ENCODE measurements at places on chromosomes 3 and 15.
A peak's percentile ranks its signal among the peaks of the same experiment; 100 is the strongest.

DNA sequence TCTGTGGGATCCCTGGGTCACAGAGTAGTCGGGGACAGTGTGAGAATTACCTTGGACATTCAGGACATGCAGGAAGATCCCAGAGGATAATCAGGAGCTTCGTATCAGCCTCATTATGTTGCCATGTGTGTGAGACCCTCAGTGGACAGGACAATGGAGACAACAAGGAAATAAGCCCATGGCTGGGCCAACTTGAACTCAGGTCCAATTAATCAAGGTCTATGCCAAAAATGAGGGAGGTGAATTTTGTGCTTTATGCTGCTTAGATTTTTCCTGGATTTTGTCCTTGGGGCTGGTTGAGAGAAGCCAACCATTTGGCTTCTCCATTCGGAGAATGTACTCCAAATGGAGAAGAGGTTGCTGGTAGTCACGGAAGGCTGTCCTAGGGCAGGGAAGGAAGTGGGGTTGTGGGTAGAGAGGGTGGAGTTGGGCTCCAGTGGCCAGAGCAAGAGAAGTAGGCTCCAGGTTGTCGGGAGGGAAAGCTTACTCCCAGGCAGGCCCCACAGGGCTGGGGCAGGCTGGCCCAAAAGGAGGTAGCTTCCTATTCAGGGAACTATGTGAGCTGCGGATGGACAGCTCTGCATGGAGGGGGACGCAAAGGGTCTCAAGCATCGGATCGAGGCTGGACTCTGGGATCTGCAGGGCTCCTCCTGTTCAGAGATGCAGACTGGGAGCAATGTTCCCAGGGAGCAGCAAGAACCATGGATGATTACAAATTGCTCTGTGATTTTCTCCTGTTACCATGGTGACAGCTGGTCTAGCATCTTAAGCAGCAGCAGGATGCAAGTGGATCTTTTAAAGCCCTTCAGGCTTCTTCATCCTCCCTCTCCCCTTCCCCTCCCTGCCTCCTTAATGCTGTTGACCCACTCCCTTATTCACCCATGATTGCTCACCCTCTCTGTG is 91.1 kb downstream of the WNT7A start:
- DNase-seq: no peak

DNA sequence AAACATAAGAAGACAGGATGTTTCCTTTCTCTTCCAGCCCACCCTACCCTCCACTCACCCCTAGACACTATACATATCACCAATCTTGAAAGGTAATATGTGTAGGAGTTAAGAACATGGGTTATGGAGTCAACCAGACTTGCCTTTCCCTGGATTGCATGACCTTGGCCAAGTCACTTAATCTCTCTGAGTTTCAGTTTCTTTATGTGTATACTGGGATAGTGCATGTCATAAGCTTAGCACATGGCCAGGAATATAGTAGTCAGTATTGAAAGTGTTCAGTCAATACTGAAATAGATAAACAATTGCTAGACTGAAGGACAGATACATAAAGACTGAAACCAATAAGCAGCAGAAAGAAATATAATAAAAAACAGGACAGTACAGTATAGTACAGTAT is 283.2 kb upstream of the STT3B start:
- DNase-seq: no peak

- DNase-seq: no peak
These were observed 85.5 kb upstream of the ROBO2 start for GRCh38 chr3:76954412-76954811.

DNA sequence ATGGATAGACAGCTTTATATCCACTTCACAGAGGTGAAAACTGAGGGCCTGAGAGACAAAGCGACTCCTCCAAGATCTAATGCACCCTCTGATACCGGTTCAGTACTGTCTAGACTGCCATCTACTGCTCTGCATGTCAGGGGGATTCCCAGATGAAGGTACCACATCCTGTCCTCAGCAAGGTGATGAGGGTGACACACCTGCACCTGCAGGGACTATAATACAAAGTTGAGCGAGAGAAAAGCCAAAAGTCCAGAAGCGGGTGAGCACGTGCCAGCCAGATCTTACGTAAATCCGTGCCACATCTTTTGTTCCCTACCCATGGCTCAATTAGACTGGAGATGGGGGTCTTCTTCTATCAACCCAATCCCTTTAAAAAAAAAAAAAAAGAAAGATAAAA is 32.4 kb upstream of the HES1 start:
- no peak for DNase-seq

GRCh38 chr3:165784337-165784736 is 52.9 kb downstream of the BCHE start:
- no peak for DNase-seq

- DNase-seq: no peak
These were observed 479.4 kb upstream of the CBLB start for GRCh38 chr3:106348139-106348690.

GRCh38 chr15:60162251-60162967 is 158.3 kb downstream of the FOXB1 start:
- DNase-seq: no peak

DNA sequence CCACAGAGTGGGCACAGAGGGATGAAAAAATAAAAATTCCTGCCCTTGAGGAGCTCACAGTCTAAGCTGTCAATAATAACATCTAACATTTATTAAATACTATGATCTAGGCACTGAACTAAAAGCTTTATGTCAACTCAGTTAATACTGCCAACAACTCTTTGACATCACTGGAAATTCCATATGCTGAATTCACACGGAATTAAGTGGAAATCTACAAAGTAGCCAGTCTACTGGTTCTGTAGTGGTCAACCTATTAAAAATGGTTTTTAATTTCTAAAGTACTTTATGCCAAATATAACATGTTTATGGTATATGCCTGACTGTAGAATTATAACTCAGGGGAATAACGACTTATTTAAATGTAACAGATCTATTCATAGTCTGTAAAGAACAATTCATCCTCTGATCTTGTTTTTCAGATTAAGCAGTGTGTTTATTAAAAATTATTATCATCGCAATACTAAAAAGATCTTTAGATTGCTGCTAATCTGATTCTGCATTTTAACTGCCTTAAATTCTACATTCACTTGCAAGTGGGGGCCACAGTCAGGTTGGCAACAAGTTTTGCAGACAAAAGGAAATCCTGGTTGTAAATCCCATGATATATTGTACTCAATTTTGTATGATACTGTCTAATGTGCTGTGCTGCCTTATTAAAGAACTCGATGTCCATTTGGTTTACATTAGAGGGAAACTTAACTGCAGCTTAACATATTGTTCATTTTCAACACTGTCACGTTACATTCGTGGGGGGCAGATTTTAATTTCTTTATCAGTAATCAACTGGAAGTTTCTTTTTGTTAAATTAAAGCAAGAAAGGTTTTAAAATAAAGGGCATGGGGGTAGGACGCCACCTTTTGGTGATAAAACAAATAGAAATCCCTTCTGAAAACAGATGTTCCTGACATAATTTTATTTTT is 2.6 kb upstream of the FOXP1 start:
- DNase-seq: no peak

DNA sequence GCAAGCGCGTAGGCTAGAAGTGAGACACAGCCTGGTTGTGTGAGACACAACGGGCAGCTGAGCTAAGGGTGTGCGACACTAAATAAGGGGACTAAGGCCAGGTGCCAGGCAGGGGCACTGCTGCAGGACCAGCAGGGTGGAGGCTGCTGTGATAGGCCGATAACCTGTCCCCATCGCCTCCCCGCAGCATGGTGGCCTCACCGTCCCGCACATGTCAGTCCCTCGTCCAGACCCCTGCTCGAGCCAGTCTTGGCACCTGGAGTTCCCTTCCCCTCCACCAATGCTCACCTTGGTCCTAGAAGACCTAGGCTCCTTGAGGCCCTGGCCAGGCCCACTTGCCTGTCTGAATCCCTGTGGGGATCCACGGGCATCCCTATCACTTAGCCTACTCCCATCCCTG is 96.1 kb downstream of the HMG20A start:
- DNase-seq: no peak

DNA sequence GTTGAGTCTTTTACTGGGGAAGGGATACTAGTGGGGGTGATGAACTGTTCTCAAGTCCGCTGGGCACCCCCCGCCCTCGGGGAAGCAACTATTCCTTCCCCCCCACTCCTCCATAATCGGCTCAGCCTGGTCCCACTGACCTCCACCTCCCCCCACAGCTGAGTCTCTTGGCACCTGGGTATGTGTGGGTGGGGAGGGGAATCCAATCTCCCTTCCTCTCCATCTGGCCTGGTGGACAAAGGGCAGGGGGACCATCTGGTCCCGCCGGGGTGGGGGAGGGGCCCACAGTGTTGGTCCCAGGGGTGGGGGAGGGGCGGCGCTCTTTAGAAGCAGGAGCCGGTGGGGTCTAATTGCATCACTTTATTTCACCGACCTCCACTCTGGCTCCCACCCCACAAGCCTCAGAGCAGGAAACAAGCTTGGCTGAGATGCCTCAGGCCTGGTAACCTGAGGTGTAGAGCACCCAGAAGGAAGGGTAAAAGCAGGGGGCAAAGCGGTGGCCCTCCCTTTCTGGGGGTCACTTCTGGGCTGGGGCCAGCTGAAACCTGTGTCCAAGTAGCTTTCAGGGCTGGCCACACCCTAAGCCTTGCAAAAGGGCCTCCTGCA is 1.0 kb upstream of the PCBP4 start:
- no peak for DNase-seq

DNA sequence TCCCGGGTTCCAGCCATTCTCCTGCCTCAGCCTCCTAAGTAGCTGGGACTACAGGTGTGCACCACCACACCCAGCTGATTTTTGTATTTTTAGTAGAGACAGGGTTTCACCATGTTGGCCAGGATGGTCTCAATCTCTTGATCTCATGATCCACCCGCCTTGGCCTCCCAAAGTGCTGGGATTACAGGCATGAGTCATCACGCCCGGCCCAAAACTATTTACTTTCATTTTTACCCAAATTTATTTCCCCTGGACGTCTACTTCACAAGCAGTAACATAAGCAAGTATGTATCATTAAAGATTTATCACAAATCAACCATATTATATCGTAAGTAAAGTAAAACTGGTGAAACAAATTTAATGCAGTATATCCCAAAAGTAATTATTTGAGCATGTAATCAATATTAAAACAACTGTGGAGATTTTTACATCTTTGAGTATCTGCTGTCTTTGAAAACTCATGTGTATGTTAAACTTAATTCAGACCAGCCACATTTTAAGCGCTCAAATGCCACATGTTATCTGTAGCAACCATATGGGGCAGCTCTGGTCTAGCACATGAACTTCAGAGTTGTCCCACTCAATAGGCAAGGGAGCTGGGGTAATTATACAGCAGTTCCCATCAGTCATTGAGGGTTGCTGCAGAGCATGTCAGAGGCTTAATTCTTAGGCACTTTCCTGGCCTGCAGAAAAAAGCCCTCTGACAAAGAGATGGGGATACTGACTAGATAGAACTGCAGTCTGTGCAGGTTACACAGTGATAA is 185.7 kb upstream of the CTDSPL start:
- DNase-seq: no peak

DNA sequence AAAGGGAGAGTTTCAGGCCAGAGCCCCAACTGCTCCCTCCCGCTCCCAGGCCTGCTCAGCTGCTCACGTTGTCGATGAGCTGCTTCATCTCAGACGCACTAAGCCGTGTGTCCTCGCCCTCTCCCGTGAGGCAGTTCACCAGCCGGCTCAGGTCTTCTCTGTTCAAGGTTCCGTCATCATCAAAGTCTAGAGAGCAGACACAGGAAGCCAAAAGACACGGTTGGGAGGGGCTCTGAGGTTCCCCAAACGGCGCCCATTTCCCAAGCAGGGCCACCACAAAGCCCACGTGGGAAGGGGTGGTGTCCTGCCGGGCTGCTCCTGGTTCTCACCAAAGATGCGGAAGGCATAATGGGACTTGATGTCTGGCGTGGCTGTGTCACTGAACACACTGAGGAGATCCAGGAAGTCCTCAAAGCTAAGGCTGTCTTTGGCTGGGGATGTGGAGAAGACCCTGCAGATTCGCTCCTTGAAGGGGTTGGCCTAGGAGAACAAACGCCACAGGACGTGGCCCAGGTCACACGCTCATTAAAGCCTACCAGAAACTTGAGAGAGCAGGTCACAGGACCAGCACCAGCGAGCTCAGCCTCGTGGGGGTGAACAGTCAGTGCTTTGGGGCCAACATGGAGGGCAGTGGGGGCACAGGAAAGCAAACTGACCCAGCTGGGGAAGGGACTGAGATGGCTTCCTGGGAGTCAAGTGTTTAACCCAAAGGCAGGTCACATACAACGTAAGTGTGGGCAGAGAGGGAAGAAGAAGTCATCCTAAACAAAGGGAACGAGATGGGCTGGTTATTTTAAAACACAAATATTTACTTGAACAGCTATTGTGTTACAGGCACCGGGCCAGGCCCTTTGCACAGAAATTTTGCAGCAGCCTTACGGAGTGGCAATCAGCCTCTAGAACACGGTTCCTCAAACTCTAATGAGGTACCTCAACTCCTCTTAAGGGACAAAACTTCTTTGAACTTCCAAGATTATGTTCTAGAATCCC is 2.4 kb downstream of the CIB1 start:
- peak; percentile 20 for DNase-seq

DNA sequence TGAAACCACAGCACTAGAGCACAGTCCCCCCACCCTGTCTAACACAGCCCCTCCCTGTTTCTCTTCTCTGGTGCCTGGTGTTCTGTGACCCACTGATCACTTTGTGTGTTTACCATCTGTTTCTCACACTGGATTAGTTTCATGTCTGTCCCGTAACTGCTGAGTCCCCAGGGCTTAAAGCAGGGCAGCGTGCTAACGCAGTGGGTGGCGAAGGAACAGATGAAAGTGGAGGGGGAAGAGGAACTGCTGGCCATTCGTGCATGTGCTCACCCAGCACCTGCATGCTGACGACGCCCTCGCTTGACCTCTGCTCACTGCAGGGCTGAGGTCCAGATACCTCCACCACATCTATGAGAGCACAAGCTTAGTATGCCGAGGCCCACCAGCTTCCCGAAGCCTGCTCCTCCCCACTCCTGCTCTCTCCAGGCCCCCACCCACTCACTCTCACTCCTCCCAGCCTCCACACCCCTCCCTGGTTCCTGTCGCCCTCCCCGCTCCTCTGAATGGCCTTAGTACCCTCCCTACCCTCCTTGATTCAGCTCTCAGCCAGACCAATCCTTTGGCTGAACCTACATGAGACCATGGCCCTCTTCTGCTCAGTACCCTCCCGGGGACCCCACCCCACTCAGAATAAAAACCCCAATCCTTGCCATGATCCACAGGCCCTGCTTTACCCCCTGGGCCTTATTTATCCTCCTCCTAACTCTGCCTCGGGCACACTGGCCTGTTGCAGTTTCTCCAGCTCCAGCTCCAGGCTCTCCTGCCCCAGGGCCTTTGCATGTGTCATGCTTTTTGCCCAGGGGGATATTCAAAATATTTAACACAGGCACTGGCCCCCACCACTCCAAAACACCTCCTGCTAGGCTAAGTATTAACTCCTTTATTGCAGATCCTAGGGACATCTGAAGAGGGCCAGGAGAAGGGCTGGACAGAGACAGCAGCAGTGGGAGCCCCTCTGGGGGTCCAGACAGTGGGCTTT is 15.1 kb upstream of the IQSEC1 start:
- DNase-seq: no peak

- no peak for DNase-seq
These were observed 11.9 kb downstream of the RTP3 start for GRCh38 chr3:46509661-46510187.

Data from esophagus squamous epithelium (tissue), 5 donors.